Motor neuron (in vitro differentiated cells): ENCODE measurements at places on chromosomes 6 and 20. TPM values are rescaled to one million over a fixed set of nuclear protein-coding genes. Genes with fewer than 3 reads are reported as not detected.

DNA sequence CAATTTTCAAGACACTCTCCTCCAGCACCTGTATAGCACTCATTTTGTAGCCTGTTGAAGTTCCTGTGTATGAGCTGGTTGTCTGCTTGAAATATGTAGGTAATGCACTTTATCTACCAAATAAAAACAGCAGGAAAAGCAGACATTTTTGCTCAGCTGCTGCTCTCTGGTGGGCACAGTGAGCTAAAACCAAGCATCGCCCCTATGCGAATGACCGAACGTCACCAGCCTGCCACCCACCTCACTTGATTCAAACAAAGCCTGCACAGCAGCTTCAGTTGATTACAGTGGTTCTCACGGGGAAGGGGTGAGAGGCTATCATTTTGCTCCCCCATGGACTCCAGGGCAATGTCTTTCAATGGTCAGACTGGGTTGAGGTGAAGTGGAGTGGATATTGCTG lies 185.7 kb downstream of the SASH1 start:
- no peak for ATAC-seq

GRCh38 chr20:3797592-3798372 lies 1.7 kb downstream of the CDC25B start:
- ATAC-seq: no peak

DNA sequence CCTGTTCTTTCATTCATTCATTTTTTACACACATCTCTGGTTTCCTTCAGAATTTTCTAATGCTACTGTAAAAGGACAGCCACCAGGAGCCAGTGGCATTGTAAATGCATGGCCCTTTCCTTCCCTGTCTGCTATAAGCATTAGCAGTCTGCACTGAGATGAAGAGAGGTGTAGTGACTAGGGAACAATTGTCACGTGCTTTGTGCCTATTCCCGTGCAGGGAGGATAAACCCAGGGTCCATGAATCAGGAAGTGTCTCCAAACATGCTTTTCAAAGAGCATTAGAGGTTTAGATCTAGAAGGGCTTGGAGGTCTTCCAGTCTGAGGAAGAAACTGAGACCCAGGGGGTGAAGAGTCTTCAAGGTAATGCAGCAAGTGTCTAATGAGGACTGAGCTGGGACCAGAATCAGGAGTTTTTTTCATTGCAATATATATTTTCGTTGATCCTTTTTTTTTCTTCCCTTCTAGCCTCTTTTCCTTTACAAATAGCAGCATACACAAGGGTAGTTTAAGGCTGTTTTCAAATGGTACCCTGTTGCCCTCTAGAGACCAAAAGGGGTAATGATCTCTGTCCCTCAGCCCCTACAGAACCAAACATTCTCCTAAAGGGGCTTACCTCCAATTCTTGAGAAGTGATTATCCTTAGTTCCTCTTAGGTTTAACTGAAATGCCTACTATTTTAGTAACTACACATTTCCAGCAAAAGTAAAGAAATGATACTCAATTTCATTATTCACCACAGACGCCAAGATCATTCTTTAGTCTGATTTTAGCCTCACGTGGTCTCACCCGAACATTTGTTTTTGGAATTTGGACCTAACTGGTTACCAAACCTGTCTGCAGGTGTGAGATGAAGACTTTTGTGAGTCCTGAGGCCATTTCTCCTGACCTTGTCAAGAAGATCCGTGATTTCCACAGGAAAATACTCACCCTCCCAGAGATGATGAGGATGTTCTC lies 6.6 kb downstream of the TRIM15 start:
- peak; percentile 79 for ATAC-seq

The C2 gene
- 55.1 and 57.6 TPM in 2 replicates for total RNA-seq

The RGL2 gene
- total RNA-seq: 21.5 and 27.0 TPM in 2 replicates

The PHACTR3 gene
- 0.19 and 0.28 TPM in 2 replicates for total RNA-seq

The ARFGEF3 gene
- total RNA-seq: 12.4 and 13.2 TPM in 2 replicates

The CST5 gene
- total RNA-seq: not detected in 2 replicates

DNA sequence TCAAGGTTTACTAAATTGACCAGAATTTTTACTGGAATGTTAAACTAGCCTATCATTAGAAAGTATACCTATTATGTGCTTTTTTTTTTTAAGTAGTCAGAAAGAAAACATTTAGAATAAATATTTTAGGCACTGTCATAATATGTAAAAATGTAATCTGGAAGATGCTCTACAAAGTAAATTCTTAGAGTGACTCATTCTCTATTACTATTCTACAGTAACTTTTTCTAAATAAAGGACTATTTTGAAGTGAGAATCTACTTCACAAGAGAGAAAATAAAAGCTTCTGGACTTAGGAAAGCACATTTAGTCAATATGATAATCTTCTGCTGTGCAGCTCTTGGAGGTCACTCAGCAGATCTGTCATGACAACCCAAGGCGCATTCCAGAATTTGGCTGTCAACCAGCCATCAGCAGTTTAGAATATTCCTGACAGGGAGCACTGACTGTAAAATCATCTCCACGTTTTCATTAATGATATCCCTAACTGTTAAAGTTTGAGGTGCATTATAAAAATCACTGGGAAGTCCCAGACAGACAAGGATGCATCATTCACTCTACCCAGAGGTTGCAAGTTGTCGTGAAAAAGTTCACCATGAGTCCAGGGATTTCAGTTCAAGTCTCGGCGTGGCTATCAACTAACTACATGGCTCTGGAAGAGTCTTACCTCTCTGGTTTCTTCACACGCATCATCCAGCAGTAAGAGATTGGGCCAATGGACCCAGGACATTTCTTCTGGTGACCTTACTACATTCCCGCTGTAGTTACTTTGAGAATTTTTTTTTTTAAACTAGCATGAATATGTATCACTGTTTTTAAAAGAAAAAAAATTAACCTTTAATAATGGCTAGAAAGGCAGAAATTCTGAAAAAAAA lies 374.9 kb downstream of the GJA1 start:
- ATAC-seq: peak; percentile 66

DNA sequence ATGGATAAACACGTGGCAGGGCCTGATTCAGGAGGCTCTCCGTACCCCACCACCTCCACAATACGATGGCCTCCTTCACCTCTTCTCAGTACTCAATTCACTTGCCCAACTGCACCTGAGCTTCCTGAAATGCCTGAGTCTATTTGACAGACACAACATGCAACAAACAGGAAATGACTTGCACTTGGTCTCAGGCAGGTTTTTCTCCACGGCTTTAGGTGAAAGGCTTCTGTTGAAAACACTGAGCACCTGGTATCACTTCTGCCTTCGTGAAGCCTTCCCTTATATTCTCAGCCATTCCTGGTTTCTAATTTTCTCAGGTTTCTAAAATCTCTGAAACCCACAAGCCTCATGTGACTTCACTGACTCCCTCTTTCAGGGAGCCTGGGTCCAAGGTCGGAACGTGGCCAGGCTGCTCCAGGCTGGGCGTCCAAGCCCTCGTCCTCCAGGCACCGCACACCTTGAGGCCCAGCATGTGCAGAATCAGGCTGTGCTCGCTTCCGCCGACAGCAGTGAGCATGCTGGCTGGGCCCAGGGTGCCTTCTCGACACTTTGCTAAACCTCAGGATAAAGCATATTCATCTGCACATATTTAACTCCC lies 34.7 kb downstream of the TAF4 start:
- ATAC-seq: no peak

DNA sequence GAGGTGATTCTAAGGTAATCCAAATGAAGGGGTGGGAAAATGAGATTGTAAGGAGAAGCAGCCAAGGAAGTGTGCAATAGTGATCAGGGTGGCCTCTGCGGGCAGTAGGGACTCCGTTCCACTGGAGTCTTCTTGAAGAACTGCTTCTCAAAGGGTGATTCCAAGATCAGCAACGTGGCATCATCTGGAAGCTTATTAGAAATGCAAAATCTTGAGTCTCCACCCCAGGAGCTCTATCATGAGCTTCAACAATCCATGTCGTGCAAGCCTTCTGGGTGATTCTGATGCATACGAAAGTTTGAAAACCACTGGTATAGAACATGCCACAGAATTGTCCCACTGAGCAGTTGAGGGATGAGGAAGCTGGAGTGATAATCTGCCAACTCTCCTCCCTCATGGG lies 31.4 kb downstream of the SCP2D1 start:
- peak; percentile 74 for ATAC-seq

DNA sequence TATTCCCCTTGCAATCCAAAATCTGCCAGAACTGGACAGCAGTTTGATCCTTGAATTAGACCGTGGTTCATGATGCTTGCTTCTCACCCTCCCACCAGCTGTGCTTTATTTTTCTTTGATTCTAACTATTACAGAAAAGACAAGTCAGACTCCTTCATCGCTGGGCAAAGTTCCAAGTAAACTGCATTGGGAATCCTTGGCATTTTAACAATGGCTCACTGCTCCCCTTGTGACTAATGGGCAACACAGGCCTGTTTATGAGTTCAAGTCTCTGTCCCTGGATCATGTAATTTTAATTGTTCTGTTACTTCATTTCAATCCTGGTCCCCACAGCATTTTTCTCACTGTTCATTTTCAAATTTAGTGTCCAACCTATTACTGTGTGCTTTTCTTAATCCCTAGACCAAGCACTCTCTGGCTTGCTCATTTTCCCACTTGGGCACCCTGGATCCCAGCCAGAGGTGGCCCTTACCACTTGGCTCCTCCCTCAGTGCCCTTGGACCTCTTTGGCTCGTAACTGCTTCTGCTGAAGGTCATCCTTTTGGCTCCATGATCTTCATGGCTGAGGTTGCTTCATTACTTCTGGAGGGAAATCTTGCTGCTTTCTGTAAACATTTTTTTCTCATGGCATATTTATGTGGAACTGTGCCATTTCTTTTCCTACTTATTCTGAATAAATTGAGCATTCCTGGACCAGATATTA lies 32.8 kb downstream of the PSMB9 start:
- ATAC-seq: no peak
